Cortex of kidney (tissue), 1 donor: ENCODE measurements at places on chromosomes 7 and 10.

- DNase-seq: no peak
Measured at GRCh38 chr10:96287392-96288105, 16.2 kb upstream of the BLNK start.

DNA sequence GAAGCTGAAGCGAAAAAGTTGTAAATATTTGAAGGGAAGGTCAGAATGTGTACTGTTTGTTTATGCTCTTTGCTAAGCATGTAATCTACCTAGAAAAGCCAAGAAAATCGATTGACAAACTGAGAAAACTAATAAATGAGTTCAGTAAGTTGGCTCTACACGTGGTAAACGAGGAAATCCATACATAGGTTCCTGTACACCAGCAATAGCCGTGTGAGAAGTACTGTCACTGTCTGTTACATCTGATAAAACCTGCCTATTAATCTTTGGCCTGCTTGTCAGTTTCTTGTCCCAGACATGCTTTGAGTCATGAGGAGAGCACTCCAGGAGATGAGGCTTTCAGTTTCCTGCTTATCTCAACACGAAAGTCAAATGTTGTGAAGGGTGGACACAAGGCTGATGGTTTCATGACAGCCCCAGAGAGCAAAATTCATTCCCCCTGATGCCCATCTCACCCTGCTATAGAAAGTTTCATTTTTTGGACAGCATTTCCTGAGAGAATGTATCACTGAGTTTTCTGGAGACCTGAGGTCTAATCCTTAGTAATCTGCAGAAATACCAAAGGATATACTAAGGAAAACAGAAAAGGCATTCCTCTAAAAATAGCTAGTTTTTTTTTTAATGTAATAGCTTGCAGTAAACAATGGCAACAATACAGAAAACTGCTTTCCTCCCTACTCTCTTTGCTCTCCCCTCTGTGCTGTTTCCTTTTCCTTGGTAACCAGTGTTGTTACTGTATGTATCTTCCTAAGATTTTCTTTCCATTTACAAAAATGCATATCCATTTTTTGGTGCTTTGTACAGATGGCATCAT lies 18.8 kb downstream of the BMPR1A start:
- DNase-seq: no peak

DNA sequence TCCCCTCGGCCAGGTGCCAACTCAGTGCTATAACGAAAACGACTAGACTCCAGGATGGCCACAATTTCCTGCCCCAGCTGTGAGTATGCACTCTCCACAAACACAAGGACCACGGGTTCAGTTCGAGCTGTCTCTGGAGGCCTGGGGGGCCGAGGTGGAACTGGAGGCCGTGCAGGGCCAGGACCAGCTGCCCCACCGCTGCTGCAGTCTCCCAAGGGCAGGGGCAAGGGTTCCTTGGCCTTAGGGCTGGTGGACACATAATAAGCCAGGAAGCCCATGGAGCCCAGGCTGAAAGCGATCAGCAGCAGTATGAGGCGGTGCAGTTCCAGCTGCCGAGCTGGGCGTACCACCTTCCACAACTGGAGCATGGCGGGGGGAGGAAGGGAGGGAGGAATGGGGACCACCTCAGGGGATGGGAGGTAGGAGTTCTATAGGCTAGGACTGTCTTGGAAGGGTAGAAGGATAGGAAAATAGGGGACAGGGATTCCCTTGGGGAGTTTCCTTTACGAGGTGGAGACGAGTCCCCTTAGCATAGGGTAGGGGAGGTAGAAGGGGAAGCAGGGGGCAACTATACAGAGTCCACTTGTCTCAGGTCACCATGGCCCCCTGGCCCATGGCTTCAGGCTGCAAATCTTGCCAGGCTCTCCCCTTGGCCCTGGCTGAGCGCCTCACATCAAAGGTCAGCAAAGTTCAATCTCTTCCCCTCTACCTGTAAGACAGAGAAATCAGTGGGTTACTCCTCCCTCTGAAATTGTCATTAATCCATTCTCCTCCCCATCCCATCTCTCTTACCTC lies 3.2 kb downstream of the NDST2 start:
- DNase-seq: no peak

GRCh38 chr7:45683556-45684148 lies 109.5 kb downstream of the ADCY1 start:
- DNase-seq: no peak

- DNase-seq: no peak
Measured at GRCh38 chr7:110043519-110043918, 1047.4 kb upstream of the LRRN3 start.

DNA sequence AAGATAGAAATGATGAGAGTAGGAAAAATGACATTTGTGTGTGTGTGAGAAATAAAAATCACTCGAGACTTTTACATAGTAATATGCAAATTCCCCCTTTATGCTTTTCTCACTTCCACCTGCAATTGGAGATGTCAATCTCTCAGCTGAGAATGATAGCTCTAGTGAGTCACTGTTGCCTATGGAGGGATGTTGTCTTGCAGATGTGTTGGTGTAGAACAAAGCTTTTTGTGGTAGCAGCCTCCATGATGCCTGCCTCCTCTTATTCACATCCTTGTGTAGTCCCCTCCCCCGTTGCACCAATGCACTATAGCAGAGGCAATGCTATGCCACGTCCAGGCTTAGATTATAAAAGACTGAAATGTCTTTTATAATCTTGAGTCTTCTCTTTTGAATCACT lies 33.8 kb downstream of the SPAG6 start:
- no peak for DNase-seq

DNA sequence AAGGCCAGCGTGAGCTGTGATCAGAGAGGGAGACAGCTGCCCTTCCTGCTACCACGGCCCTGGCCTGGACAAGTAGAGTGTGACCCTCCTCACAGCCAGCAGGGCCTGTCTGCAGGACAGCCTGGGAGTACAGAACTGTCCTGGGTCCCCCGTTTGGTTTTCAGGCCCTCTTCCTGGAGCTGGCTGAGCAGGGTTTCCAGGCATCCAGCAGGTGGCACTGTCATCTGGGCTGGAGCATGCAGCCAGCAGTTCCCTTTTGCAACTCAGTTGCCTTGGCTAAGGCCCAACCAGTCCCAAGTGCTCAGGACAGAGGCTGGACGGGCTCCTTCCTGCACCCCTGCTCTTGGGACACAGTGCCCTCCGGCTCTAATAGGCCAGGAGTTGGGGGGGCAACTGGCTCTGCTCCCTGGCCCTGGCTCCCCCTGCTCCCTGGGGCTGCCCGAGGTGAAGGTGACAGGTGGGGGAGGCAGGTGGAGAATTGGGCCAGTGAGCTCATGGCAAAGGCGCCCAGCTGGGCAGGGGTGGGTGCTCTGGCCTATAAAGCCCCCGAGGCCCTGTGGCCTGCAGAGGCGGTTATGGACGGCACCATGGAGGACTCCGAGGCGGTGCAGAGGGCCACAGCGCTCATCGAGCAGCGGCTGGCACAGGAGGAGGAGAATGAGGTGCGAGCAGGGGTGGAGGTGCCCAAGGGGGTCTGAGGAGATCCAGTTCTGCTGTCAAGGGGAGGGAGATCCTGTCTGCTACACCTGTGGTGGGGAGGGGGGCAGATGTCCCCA lies at the start of gene ANKRD2:
Gene ANKRD2 (plus strand): TSS at position 566 of the 776 bp plus-strand sequence. CDS start 10 bp downstream, at position 576.
- peak; percentile 34 for DNase-seq

- no peak for DNase-seq
Measured at GRCh38 chr7:85055906-85056305, 130.9 kb downstream of the SEMA3D start.
